ENCODE measurements at places on chromosomes 11 and 22.

DNA sequence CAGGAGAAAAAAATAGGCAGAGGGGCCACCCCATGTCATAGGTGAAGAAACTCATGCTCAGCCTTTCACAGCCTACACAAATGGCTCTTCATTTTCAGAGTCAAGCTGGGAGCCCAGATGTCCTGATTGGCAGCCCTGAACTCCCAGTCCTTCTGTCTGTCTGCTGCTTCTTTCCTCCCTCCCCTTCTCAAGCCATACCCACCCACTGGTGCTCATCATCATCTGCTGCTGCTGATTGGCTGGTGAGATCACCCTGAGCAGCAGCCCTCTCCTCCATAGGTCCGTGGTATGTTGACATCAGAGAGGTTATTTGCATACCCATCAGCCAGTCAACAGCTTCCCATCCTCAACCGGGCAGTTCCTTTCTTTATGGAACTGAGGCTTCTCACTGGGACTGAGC is 46.1 kb upstream of the PRDM11 start:
- no peak for DNase-seq

DNA sequence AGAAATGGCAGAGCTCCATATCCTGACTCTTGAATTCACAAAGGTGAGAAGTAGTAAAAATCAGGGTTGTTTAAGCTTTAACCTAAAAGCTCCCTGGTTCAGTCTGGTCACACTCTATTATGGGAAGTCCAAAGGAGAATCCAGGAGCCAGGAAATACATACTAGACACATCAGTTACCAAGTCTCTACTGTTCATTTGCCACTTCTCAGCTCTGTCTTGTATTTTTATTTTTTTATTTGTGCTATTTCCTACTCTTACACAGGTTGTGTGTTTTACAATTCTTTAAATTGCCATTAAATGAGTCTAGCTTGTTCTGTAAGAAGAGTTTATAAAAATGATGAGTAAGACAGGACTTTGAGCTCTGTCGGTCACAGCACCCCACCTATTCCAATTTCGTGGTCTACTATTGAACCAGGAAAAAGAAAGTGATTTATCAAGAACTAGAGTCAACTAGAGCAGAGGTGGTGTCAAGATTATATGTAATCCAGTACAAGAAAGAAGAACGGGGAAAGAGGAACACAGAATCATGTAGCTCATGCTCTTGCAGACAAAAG is 9.7 kb downstream of the MS4A12 start:
- DNase-seq: no peak

DNA sequence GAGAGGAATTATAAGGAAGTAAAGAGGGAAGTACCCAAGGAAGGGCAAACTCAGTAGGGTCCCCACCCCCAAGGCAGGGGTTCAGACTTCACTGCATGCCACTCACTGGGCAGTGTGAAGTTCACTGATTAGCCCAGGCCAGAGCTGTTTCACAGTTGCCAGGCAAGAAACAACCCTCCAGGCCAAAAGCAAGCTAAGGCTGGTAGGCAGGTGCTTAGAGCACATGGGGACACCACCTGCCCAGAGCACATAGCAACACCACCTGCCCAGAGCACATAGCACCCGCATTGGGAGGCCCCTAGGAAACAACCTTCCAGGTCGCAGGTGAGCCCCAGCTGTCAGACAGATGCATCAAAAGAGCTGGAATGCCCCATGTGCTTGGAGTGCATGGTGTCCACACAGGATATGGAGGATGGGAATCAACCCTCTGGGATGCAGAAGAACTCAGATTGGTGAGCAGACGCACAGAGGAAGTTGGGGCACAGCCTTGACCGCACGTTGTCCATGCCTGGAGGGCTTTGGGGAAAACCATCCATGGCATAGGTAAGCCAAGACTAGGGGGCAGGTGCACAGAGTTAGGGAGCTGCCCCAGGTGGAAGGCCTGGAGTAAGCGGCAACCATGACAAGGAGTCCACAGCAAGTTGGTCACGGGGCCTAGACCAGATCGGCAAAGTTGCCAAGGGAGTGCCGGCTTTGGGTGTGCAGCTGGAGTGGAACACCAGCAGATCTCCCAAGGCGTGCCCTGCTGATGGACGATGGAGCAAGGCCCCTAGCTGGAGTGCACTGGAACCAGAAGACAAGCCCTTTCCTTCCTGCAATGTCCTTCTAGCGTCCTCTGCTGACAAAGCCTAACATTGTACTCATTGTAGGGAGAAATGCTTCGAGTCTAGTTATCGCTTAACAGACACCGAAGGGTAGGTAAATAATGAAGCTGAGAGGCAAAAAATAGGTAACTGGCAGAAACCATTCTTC is 7.8 kb upstream of the TMEM216 start:
- no peak for DNase-seq

DNA sequence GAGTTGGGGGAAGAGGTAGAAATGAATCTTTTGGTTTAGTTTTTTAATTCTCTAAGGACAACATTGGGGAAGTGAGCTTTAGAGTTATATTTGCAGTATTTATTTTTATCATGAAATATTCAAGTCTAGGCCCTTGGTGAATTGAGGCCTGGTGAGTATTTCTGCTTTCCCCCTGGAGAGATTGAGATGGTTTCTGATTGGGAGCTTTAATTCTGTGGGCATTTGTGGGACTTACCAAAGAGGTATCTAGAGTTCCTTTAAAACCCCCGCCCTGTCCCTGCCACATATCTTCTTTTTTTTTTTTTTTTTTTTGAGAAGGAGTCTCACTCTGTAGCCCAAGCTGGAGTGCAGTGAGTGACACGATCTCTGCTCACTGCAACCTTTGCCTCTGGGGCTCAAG is 9.6 kb downstream of the ACO2 start:
- DNase-seq: no peak

GRCh38 chr22:40405178-40406062 is 35.0 kb downstream of the SGSM3 start:
- no peak for DNase-seq

DNA sequence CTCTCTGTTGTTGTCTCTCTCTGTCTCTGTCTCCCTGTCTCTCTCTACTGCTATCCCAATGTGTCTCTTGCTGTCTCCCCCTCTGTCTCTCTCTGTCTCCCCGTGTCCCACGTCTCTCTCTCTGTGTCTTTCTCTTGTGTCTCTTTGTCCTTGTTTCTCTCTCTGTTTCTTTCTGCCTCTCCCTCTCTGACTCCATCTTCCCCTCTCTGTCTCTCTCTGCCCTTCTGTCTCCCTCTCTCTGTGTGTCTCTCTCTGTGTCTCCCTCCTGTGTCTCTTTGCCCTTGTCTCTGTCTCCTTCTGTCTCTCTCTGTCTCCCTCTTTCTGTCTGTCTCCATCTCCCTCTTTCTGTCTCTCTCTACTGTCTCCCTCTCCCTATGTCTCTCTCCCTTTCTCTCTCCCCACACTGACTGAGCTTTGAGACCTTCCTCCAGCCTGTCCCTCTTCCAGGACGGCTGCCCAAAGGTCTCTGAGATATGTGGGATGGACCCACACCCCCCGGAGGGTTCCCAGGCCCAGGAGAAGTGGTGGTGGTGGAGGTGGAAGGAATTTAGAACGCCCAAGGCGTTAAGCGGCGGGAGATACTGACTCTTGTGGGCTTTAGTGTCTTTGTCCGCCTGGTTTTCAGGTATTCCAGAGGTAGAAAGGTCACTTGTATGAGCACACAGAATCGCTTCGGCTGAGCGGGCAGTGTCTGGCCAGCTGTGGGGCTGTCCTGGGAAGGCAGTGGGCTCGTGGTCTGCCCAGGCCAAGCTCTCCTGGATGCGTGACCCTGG is 65.5 kb upstream of the CCND1 start:
- DNase-seq: no peak

DNA sequence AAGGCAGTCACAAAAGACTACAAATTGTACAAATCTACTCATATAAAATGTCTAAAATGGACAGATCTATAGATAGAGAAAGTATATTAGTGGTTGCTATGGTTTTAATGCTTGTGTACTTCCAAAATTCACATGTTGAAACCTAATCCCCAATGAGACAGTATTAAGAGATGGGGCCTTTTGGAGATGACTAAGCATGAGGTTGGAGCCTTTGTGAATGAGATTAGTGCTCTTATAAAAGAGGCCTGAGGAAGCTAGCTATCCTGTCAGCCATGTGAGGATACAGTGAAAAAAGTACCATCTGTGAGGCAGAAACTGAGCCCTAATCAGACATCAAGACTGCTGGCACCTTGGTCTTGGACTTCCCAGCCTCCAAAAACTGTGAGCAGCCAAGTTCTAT is 82.6 kb downstream of the CYP2R1 start:
- no peak for DNase-seq

DNA sequence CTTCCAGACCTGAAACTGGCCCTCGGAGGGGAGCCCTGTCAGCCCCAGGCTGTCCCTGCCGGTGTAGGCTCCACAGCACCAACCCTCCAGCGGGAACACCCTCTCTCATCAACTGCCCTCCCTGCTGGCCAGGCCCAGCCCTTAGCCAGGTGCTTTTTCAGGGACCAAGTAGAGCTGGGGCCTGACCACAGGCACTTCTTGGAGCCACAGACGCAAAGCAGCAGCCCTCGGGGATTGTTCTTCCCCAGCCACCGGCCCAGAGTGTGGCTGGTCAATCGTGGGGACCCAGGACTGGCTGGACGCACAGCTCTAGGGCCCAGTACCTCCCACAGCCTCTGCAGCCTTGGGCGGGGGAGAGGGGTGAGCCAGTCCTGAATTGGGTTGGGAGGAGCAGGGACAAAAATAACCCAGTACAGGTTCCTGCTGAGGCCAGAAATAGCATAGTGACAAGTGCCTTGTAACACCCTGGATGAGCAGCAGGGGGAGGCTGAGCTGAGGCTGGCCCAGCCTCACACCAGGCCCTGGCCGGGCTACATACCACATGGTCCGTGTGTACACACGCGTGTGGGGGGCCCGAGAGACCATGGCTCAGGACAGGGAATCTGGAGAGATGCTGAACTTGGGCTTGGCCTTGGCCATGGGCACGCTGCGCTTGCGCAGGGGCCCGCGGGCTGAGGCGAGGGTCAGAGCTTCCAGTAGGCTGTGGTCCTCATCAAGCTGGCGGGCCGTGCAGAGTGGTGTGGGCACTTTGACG is 2.0 kb downstream of the KCNJ11 start:
- no peak for DNase-seq

GRCh38 chr11:75073459-75074190 is 23.1 kb downstream of the OR2AT4 start:
- no peak for DNase-seq

DNA sequence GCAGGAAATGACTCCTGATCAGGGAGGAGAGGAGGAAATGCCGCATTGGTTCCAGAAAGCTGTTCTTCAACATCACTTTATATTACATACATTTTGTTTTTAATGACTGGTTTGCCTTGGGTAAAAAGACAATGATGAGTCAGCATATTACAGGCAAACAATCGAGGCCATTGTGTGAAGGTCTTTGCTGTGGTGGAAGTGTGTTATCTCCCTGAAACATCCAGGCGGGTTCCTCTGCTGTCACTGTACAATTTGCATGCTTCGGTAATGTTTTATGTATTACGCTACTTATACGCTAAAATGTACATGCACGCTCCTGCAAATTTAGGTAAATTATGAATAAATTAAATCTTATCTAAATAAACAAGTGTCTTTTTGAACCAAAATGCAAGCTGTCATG is 161.1 kb downstream of the KIRREL3 start:
- no peak for DNase-seq

- no peak for DNase-seq
Measured at GRCh38 chr11:113389272-113389671, 1.7 kb downstream of the ANKK1 start.

- no peak for DNase-seq
Measured at GRCh38 chr11:46381819-46382645, 563 bp downstream of the MDK start.

DNA sequence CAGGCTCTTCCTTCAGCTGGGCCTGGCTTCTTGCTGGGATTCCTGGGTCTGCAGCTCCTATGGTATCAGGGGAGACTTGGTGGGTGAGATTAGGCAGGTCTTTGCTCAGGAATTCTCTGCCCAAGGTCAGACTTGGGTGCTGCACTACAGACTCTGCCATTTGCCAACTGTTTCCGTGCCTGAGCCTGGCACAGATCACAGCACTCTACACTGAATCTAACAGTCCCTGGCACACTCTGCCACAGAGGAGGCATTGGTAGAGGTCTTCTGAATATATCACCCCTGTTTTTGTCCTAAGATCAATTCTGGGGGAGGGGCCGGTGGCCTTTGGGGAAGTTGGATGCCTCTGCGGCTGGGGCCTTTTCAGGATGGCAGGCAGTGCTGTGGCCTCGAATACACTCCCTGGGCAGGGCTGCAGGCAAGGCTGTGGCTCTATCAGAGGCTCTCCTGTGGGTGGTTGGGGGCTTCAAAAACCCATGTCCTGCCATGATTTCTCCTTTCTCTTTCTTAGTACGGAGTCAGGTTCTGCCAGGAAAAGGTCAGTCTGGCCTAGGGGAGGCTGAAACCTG is 115.0 kb upstream of the NARS2 start:
- DNase-seq: no peak

DNA sequence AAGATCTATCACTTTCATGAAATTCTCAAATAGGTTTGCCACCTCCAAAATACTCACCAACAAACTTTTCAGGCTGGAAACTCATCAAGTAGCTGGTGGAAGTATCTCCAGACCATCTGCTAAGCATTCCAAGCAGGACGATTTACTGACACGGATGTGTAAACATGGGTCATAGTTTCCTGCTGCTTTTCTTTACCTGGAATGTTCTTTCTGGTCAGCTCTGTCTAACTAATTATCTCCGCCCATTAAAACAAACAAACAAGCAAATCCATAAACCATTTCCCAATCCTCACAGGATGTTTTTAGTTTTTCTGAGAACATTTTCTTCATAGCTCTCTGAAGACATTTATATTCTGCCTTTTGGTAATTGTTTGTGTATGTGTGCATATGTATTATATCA is 397.0 kb downstream of the METTL15 start:
- DNase-seq: no peak

DNA sequence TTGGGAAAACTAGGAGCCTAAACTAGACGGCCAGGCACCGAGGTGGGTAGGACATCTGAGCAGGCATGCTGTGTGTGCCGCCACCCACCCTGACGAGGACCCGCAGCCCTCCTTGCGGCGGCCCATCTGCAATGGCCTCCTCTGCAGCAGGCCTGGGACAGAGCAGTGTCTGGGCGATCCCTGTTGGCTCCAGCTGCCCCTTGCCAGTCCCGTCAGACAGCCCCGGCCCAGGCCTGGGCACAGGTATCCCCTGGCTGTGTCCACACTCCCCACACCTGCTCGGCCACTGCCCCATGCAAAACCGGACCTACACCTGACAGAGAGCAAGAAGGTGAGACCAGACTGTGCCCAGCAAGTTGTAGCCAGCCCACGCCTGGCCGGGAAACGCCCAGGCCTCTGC is 38.7 kb upstream of the GNB1L start:
- DNase-seq: no peak

- no peak for DNase-seq
Measured at GRCh38 chr22:42279425-42280020, 9.1 kb upstream of the TCF20 start.

- DNase-seq: no peak
Measured at GRCh38 chr11:132751516-132752250, 780.6 kb downstream of the OPCML start.

GRCh38 chr11:116073854-116074837 is 569.9 kb upstream of the CADM1 start:
- no peak for DNase-seq

GRCh38 chr11:82930229-82930628 is 28.7 kb downstream of the DDIAS start:
- no peak for DNase-seq

- no peak for DNase-seq
Measured at GRCh38 chr22:18909556-18909955, 3.4 kb downstream of the DGCR6 start.

GRCh38 chr22:45777046-45777851 is 105.6 kb downstream of the ATXN10 start:
- DNase-seq: no peak

GRCh38 chr11:8354622-8355415 is 91.1 kb upstream of the LMO1 start:
- DNase-seq: no peak

All from stimulated activated CD8-positive, alpha-beta memory T cell treated with anti-CD3 and anti-CD28 coated beads, Interleukin-2, amount 100 ng/mL, for 1 hour (primary cell).